PC-9 (cell line): ENCODE measurements at places on chromosomes 6 and 20. TPM values are rescaled to one million over a fixed set of nuclear protein-coding genes. Genes with fewer than 3 reads are reported as not detected.

DNA sequence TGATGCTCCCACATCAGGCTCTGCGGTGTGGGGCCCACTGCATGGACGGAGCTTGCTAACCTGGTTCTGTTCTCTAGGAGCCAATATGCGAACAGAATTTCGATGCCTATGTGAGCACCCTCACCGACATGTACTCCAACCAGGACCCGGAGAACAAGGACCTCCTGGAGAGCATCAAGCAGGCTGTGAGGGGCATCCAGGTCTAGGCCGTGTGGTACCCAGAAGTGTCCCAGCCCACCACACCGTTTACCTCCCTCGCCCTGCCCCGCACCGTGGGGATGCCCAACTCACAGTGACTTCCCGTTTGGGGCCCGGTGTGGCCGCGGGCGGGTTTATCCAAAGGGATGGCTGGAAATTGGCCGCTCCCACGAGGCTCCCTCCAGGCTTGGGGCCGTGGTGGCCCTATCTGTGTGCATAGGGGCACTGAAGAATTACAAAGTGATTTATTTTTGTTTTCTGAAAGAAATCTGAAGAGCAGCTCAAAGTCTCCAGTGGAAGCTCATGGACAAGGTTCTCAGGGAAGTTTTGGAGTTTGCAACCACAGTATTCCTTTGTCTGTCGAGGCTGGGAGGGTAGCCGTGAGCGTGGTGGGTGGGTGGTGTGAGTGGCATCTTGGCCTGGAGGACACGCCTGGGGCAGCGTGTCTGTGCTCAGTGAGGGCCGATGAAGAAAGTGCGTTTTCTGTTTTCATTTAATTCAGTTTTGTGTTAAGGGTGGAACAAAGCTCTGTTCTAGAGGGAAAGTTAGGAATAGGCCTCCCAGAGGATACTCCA, 15.1 kb upstream of the PCMTD2 start:
- H3K27ac ChIP-seq: no peak overlapping the region
- no peak for DNase-seq
- no peaks in the 10 kb centered on the region for H3K4me1 ChIP-seq
- no peaks in the 10 kb centered on the region for H3K36me3 ChIP-seq

The ULBP3 gene
- total RNA-seq: 3.8 and 4.2 TPM in 2 replicates

DNA sequence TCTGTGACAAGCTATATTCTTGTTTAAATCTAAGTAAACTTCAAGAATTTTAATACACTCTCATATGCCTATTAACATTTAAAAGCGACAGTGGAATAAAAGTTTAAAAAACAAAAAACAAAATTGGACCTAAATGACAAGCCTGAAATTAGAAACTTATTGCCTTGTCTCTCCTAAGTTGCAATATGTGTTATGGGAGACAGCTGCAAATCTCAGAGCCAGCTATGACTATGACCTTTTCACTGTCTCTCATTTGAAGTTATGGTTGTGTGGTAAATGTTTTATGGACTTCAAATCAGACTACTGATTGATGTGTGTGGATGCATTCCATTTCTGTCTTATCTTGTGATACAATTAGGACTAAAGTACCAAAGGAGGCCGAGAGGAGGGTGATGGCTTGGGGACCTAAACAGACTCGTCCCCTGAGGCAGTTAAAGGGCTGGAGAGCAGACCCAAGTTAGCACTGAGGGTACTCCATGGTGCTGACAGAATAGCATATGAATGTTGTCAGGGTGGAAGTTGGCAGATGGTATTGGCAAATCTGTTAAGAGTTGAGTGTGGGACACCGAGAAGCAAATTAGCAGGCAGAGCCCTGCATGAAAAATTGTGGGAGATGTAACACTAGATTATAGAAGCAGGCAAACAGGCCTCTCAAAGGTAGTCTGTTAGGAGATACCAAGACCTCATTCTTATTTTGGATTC, 930.1 kb upstream of the MAN1A1 start:
- H3K27ac ChIP-seq: no peak overlapping the region
- H3K36me3 ChIP-seq: no peaks in the 10 kb centered on the region
- no peaks in the 10 kb centered on the region for H3K27me3 ChIP-seq
- DNase-seq: no peak
- H3K4me1 ChIP-seq: no peaks in the 10 kb centered on the region
- H3K4me3 ChIP-seq: no peak overlapping the region

GRCh38 chr6:168420084-168420483, 20.9 kb upstream of the SMOC2 start:
- peaks cover 83% of the 10 kb centered on the region for H3K27me3 ChIP-seq
- no peaks in the 10 kb centered on the region for H3K36me3 ChIP-seq
- DNase-seq: no peak
- H3K27ac ChIP-seq: no peak overlapping the region
- H3K4me3 ChIP-seq: no peak overlapping the region
- H3K4me1 ChIP-seq: no peaks in the 10 kb centered on the region

- H3K4me1 ChIP-seq: peaks cover 35% of the 10 kb centered on the region
- no peaks in the 10 kb centered on the region for H3K36me3 ChIP-seq
- no peaks in the 10 kb centered on the region for H3K27me3 ChIP-seq
- no peak for DNase-seq
- no peak overlapping the region for H3K27ac ChIP-seq
Measured at GRCh38 chr6:56368491-56368890, 121.1 kb upstream of the COL21A1 start.

GRCh38 chr20:35661053-35661452, 3.6 kb downstream of the CPNE1 start:
- H3K27me3 ChIP-seq: no peaks in the 10 kb centered on the region
- H3K27ac ChIP-seq: peak overlapping the region; percentile 0; the same call in 1 of the 2 replicates
- peaks cover 47% of the 10 kb centered on the region for H3K4me1 ChIP-seq
- H3K36me3 ChIP-seq: peaks cover 12% of the 10 kb centered on the region

DNA sequence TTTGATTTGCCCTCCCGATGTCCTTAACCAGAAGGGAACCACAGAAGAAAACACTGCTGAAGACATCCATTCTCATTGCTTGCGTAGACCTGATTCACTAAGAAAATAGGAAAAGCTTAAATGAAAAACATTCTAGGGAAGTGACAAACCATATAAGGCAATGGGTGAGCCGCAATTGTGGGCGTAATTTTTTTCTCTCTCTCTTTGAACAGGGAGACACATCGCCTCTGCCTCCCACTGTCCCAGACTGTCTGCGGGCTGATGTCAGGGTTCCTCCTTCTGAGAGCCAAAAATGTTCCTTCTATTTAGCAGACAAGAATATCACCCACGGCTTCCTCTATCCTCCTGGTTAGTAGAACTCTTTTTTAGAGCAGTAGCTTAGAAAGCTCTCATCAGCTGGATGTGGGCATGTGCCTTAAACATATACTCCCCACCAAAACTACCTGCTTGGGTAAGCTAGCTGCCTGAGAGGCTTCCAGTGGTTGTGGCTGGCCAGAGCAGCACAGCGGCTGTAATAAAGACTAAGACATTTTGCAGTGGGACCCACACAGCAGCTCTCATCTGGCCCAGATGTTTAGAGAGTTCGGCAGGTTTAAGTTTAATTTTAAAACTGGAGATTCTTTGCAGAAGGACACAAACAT, 22.7 kb upstream of the CTAGE9 start:
- no peak for DNase-seq
- H3K36me3 ChIP-seq: no peaks in the 10 kb centered on the region
- H3K27ac ChIP-seq: no peak overlapping the region
- H3K4me1 ChIP-seq: no peaks in the 10 kb centered on the region
- H3K4me3 ChIP-seq: no peak overlapping the region

DNA sequence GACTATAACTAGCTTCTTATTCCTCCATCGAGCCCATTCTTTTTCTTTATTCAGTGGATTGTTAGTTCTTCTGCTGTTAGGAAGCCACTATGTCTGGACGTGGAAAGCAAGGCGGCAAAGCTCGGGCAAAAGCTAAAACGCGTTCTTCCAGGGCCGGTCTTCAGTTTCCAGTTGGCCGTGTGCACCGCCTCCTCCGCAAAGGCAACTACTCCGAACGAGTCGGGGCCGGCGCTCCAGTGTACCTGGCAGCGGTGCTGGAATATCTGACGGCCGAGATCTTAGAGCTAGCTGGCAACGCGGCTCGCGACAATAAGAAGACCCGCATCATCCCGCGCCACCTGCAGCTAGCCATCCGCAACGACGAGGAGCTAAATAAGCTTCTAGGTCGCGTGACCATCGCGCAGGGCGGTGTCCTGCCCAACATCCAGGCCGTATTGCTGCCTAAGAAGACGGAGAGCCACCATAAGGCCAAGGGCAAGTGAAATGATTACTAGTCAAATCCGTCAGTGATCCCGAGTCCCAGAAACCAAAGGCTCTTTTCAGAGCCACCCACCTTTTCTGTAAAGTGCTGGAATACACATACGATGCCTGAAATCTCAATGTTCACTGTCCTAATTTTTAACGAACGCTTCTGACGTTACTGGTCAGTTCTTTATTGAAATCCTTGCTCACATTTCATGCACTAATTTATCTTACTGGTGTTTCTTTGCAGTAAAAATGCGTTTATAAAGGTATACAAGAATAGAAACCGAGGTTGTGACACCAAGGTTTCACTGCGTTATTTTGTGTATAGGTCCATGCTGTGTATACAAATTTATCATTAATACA, 129.9 kb downstream of the HFE start:
- H3K4me3 ChIP-seq: peak overlapping the region; percentile 72
- H3K4me1 ChIP-seq: 0 out of 2 replicates have a peak, but pooled peaks cover 14% of the 10 kb centered on the region
- H3K36me3 ChIP-seq: no peaks in the 10 kb centered on the region
- no peaks in the 10 kb centered on the region for H3K27me3 ChIP-seq

The PERP gene
- total RNA-seq: 79.2 and 93.0 TPM in 2 replicates

The SOBP gene
- total RNA-seq: 0.22 TPM in 1 of 2 replicates, not detected in the other

DNA sequence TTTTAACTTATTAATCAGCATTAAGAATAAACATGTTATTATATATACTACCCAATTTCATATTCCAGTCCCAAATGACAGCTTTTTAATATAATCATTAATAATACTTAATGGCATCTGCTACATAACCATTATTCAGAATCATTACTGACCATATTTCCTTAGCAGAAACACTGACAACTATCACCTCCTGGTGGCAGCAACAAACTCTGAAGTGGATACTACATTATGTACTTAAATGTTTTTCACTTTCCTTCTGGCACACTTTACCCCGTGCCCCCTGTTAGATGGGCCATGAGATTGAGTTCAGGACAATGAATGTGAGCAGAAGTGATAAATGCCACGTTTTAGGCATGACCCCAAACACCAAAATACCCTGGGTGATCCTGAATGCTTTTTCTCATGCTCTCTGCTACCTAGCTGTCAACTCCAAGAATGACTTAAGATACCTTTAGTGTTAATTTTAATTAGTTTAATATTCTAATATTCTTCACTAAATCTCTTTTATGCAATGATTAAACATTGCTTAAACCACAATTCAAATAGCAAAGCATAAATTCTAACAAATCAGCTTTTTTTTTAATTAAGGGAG, 77.1 kb downstream of the LMBRD1 start:
- no peak overlapping the region for H3K27ac ChIP-seq
- no peak overlapping the region for H3K4me3 ChIP-seq
- H3K27me3 ChIP-seq: no peaks in the 10 kb centered on the region
- no peaks in the 10 kb centered on the region for H3K4me1 ChIP-seq
- DNase-seq: no peak

DNA sequence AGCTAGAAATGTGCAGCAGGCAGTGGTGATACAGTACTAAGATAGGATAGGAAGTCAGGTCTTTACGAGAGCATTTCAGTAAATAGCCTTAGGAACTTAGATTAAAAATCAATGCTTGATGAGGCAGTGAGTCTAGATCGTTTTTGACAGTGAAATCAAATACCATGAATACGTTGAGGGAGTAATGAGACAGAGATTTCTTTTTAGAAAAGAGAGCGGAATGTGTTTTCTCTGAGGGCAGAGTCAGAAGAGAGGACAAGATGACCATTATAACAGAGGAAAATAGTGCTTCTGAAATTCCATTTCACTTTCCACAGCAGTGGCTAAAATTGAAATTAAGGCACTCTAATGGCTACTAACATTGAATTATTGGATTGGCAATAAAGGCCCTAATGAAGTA, 339.6 kb downstream of the UTRN start:
- H3K27me3 ChIP-seq: no peaks in the 10 kb centered on the region
- no peak overlapping the region for H3K4me3 ChIP-seq
- no peaks in the 10 kb centered on the region for H3K36me3 ChIP-seq
- no peak overlapping the region for H3K27ac ChIP-seq

DNA sequence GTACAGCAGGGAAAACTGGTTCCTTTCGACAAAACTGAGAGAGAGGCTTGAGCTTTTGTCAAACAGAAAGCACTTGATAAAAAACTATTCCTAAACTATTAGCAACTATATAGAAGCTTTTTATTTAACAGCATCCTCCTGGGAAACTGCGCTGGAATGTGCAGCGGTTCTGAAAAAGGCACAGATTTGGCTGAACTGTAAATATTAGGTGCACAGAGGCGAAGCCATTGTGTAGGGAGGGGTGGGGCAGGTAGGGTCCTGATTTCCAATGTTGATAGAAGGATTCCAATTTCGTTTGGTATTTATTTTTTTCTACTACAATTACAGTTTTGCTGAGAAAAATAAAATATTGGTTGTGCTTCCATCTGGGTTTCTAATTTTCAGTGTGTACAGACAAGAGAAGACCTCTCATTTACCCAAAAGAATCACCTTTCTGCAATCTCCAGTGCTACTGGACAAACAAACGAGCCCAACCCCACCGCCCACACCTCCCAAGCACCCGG, 698 bp upstream of the SH3BGRL2 start:
- peak overlapping the region; percentile 90 for H3K4me3 ChIP-seq
- H3K27me3 ChIP-seq: no peaks in the 10 kb centered on the region
- no peaks in the 10 kb centered on the region for H3K36me3 ChIP-seq
- peaks cover 29% of the 10 kb centered on the region for H3K4me1 ChIP-seq
- DNase-seq: no peak

DNA sequence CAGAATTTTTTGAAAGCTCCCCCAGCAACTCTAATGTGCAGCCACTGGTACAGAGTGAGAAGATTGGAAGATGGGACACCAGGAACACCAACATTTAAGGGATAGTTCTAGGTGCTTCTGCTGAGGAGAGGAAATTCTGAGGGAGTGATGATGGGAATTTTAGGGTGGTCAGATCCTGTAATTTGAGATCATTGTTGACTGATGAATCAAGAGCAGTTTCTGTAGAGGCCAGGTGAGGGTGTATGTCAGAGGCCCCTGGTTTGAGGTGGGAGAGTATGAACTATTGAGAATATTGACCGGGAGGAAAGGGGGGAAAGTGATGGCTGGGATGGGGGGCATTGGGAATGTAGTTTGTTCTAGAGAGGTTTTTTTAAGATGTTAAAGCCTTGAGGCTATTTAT, 47.2 kb downstream of the PTPRA start:
- 0 out of 2 replicates have a peak, but pooled peaks cover 4% of the 10 kb centered on the region for H3K36me3 ChIP-seq
- no peak overlapping the region for H3K4me3 ChIP-seq
- no peaks in the 10 kb centered on the region for H3K27me3 ChIP-seq
- peaks cover 24% of the 10 kb centered on the region for H3K4me1 ChIP-seq
- H3K27ac ChIP-seq: peak overlapping the region; percentile 31; the same call in 1 of the 2 replicates

The HLA-DPB1 gene
- total RNA-seq: not detected in 2 replicates

The SMOC2 gene
- total RNA-seq: not detected in 2 replicates

GRCh38 chr6:164066766-164067165, 652.2 kb downstream of the QKI start:
- peaks cover 24% of the 10 kb centered on the region for H3K27me3 ChIP-seq
- no peak overlapping the region for H3K27ac ChIP-seq
- H3K36me3 ChIP-seq: no peaks in the 10 kb centered on the region
- H3K4me3 ChIP-seq: no peak overlapping the region
- H3K4me1 ChIP-seq: no peaks in the 10 kb centered on the region

The HTR1E gene
- not detected in 2 replicates for total RNA-seq
